EH (cell line): ENCODE measurements at places on chromosomes 16 and 17.
A peak's percentile ranks its signal among the peaks of the same experiment; 100 is the strongest.

GRCh38 chr17:46009681-46010596 lies 10.9 kb downstream of the STH start:
- DNase-seq = peak; percentile 24

DNA sequence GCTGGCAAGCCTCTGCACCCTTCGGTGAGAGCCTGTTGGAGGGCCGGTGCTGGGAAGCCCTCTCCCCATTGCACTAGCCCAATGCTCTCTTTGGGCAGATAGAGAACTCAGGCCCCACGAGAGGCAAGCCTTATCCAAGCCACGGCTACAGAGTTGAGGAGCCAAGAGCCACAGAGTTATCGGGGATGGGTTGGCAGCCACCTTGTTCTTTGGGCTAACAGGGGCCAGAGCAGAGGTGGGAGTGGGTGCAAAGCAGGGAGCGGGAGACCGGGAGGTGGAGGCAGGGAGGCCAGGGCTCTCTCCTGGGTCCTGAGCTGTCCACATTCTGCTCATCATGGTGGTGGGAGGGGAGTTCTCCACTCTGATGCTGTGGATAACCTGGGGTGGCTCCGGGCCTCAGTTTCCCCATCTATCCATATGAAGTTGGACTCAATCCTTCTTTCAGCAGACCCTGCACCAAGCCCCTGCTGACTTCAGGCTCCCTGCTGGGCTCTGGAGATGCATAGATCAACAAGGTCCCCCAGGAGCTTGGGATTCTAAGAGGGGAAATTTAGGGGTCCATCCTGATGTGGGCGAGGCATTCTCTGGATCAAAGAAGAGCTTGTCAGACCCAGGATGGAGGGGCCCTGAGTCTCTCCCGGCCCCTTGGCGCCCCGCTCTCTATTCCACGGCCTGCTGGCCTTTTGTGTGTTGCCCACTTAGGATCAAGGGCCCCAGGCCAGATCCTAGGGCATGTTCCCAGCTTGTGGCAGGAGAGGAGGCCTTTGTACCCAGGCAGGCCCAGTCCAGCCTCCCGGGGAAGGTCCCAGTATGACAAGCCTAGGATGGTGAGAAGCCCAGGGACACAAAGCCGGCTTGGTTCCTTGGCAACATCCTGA lies 557 bp upstream of the CX3CL1 start:
- DNase-seq = no peak

DNA sequence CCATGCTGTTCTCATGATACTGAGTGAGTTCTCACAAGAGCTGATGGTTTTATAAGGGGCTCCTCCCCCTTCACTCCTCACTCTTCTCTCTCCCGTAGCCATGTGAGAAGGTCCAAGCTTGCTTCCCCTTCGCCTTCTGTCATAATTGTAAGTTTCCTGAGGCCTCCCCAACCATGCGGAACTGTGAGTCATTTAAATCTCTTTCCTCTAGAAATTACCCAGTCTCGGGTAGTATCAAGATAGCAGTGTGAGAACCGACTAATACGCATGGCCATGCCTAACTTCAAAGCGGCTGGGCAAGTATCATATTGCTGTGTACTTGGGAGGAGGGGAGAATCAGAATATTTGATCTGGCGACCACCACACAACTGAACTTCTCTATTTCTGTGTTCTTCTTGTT lies 88.3 kb downstream of the PRKCB start:
- DNase-seq = no peak

GRCh38 chr17:28347261-28347891 lies 10.0 kb downstream of the POLDIP2 start:
- peak; percentile 95 for DNase-seq

- peak; percentile 88 for DNase-seq
These were observed 2.6 kb downstream of the WSB1 start for GRCh38 chr17:27296428-27296979.

- DNase-seq = peak; percentile 79
These were observed 1.1 kb upstream of the MYH11 start for GRCh38 chr16:15857724-15858560.

- no peak for DNase-seq
These were observed 37.1 kb upstream of the DOC2B start for GRCh38 chr17:218432-219110.

GRCh38 chr16:27402964-27403600 lies 1.1 kb downstream of the IL21R start:
- DNase-seq = no peak
